GM12865 (cell line): ENCODE measurements at places on chromosomes 1 and 21.
A peak's percentile ranks its signal among the peaks of the same experiment; 100 is the strongest.

DNA sequence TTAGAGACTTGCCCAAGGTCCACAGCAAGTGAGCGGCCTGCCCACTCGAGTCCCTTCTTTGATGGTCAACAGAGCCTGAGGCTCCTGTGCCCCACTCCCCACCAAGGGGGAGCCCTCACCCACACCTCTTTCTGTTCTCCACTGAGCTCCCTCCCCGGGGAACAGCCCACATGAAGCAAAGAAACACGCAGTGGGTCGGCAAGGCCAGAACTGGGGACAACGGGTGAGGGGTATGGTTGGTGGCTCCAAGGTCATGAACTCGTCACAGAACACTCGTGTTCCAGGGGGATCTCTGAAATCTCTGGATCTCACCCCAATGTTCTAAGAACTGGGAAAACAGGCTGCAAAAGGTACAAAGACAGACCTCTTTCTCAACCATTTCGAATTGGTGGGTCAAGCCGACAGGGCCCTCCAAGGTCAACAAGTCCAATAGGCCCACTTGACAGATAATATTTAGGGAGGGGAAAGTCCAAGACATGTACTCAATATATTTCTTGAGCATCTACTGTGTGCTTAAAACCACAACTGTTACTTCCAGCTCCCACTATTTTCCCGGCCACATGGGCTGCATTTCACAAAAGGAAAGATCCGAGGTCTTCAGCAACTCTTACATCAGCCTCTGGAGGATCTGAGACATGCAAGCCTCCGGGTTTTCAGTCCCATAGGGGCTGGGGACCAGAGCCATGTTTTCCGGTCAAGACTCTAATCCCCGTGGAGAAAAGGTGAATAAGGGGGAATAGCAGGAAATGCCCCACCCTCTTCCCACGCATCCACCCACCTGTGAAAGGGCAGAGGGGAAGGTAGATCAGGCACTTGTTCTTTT is 1.1 kb upstream of the RAP1GAP start:
- no peak for DNase-seq

DNA sequence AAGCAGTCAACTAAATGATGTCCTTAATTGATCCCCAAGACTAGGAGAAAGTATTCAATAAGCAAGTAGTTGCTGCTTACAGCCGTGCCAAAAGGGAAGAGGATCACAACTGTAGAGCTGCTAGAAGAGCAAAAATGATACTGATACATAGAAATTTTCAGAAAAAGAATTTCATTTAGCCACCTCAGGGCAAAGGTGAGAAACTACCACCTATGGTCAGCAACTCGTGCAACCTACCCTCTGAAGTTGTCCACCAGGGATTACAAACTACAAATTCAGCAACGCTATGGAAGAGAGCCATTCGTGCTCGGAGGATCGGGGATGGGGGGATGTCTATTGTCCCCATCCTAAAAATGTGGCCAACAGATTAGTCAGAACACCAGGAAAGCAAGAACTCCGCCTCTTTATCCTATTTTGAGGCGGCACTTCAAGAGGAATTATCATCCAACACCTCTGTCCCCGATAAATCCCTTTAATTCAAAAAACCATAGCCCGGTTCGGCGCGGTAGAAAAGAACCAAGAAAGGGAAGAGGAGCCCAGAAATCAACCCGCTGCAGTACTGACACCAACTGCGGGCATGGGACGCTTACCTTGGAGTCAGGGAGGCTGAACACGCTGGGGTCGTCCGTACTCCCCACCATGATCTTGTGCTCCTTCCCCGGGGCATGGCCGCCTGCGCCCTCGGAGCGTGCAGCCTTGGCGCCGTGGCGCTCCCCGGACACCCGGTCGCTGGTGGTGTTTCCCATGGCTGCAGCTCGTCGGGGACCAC is 687 bp downstream of the PRKAB2 start:
- peak; percentile 24 for DNase-seq

DNA sequence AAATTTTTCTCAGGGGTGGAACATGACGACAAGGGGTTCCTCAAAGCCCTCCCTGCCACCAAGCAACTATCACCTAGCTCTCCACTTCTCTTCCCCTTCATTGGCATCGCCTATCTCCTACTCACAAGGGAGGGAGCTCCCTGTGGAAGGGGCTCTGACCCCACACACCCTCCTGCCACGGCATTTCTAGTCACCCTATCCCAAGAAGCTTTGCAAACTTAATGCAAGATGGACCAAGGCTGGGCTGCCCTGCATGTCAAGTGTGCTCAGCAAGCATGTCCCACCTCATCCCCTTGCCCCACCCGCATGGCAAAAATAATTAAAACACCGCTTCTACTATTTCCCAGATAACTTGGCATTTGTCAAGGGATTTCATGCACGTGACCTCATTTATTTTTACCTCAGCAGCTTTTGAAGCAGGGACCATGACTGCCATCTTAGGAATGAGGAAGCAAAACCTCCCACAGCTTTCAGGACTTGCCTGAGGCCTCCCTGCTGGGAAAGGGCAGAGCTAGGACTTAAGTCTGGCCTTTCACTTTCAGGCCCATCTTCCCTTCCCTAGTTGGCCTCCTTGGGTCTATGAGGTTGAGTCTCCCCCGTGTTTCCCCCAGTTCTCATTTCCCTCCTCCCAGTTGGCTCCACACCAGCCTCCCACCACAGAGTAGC is 161.3 kb downstream of the TSEN15 start:
- peak; percentile 42 for DNase-seq

DNA sequence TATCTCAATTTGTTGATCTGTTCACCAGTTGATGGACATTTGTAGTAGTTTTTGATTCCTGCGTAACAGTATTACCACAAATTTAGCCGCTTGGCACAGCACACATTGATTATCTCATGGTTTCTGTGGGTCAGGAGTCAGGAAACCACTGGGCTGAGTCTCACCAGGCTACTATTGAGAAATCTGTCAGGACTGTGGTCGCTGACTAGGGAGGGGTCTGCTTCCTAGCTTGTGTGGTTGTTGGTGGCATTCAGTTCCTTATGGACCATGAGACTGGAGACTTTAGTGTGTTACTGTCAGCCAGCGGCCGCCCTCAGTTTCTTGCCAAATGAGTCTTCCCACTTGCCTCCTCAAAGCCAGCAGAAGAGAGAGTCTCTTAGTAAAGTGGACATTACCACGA is 9.8 kb downstream of the PEX14 start:
- no peak for DNase-seq

GRCh38 chr1:64487061-64487460 is 17.1 kb downstream of the CACHD1 start:
- no peak for DNase-seq

DNA sequence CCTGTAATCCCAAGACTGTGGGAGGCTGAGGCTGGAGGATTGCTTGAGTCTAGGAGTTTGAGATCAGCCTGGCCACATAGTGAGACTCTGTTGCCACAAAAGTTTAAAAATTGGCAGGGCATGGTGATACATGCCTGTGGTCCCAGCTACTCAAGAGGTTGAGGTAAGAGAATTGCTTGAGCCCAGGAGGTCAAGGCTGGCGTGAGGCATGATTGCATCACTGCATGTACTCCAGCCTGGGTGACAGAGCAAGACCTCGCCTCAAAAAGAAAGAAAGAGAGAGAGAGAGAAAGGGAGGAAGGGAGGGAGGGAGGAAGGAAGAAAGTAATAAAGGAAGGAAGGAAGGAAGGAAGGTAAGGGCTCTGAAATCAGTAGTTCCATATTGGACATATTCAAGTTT is 25.0 kb downstream of the GLUL start:
- DNase-seq = no peak

DNA sequence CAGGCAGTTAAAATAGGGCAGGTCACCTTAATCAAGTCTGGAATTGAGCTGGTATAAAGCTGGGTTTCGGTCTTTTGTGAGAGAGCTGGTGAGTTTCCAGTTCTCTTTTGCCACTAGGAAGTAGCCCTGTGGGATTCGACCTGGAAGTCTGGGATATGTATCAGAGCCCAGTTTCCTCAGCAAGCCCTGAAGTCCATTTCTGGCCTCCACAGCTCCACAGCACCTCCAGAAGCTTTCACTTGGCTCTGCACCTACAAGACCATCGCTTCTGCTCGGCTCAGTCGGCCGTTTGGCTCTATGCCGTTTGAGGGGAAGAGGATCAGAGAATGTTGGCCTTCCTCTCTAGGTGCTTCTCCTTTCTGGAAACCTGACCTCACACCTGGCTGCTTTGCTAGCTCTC is 148.0 kb downstream of the GALNT2 start:
- DNase-seq = no peak

GRCh38 chr1:171107262-171107940 is 16.7 kb downstream of the FMO3 start:
- DNase-seq = no peak

DNA sequence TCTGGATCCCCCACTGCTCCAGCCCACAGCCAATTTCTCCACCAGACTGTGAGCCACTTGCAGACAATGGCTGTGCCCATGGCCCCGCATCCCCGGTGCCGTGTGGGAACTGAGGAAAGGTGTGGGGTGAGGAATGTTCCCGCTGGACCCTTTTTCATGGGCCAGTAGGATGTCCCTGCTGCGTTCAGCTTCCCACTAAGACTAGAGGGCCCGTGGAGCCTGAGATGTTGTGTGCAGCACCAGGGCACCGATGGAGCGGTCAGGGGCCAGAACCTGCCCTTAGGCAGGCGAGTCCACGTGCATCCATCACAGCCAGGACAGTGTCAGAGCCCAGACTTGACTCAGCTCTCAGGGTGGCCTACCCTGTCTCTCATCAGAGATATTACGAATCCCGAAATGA is 105.7 kb upstream of the COL6A1 start:
- no peak for DNase-seq

DNA sequence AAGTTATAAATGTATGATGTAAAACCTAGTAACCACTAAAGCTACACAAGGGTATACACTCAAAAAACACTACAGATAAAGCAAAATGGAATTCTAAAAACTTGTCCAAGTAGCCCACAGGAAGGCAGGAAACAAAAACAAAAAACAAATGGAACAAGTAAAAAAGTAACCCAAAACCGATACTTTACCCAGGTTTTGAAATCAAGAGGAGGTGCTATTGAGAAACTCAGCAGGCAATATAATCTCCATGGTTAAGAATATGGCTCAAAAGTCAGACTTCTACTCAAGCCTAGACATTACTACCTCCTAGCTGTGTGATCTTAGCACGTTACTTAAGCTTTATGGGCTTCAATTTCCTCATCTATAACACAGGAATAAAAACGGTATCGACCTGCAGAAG is 13.3 kb downstream of the RBBP5 start:
- no peak for DNase-seq

- DNase-seq = no peak
Measured at GRCh38 chr1:208009706-208010444, 99.0 kb upstream of the CD34 start.

DNA sequence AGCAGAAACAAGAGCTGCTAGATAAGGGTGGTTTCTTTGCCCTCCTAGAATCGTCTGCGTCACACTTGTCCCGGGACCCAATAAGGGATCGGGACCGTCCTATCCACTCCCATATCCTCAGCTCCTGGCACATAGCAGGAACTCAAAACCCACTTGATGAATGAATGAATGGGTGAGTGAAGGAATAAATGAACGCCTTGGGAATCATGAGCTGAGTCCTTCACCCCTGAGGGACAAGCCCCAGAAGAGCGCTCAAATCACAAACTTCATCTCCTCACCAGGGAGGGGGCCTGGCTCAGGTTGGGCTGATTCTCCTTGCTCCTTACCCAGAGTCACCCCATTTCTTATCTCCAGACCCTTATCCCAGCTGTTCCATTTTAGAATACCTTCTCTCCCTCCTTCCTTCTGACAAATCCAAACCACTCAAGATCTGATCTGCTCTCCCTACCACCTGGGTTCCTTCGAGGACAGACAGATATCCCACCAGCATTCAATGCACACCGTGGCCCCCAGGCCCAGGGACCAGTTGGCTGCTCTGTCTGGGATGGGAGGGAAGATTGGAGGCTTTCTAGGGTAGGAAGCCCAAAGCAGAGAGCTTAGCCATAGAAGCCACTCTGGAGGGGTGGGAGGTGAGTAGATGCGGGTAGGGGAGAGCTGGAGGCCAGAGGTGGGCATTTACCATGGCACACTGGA is 643 bp upstream of the MOB3C start:
- no peak for DNase-seq

- no peak for DNase-seq
Measured at GRCh38 chr1:205543351-205544301, 39.2 kb downstream of the CDK18 start.

DNA sequence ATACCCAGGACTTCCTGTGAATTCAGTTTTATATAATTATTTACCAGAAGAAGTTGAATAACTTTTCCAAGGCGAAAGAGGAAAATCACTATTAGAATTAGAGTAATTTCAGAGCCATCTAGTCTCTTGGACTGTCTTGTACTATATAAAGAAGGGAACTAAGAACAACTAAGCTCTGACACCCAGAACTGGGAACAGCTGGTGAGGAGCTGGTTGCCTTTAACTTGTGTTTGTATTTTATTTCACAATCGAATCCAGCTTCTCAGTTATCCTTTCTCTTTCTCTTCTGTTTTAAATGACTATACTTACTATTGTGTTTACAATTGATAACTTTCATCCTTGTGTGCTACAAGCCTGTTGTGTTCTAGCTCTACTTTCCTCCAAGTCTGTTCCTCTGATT is 8.4 kb downstream of the SNX27 start:
- peak; percentile 35 for DNase-seq

GRCh38 chr21:24561291-24561690 is 1046.0 kb downstream of the MRPL39 start:
- DNase-seq = no peak

DNA sequence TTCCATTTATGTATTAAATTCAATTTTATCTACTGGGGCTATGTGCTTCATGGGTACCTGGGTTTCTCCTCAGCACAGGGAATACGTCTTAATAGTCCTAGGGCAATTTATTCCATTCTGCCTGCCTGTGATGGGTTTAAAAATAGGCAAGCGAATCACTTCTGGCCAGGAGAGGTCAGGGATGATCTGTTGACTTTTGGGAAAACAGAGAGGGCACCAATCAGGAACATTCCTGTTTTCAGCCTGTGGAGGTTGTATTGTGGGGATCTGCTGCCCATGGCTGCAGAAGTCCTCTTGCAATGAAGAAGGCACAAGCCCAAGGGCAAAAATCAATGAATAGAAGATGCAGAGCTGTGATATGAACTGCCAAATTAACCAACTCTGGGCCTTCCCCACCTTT is 303.1 kb downstream of the CTH start:
- DNase-seq = no peak

DNA sequence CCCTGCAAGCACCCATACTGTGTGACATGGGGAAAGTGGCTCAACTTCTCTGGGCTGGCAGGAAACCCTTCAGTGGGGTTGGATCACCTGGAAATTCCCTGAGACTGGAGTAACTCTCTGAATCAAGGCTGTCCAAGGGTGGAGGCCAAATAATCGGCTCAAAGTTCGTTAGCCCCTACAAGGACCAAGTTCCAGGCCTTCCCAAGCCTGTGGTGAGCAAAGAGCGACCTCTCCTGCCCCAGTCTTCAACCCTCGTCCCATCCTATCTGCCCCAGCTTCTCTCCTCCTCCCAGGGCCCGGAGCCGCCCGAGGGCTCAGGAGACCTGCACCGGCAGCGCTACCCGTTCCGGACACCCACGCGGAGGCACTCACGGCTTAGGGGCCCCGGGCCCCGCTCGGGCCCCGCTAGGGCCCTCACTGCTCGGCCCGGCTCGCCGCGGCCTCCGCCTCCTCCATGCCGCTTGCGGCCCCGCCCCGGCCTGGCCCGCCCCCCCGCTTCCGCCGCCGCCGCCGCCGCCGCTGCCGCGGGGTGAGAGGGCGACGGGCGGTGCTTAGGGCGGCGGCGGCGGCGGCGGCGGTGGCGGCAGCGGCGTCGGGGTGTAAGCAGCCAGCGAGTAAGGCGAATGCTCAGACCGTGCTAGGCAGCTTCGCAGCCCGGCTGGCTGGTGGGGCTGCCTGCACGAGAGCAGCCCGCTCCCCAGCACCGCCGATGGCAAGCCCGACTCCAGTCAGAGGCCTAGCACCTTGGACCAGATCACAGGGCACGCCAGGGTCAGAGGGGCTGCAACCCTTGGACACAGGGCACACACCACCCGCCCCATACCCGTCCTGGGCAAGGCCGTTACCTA is at the start of gene POMGNT1:
POMGNT1 (minus strand) TSS at position 471 of the 848 bp plus-strand sequence. CDS start 613 bp downstream, outside the sequence.
- DNase-seq = peak; percentile 86
